CD4-positive, alpha-beta T cell treated with Interleukin-4 for 4 hours (primary cell): ENCODE measurements at places on chromosomes 1 and 21.
A peak's percentile ranks its signal among the peaks of the same experiment; 100 is the strongest.

GRCh38 chr1:43569175-43569574 is 38.5 kb downstream of the PTPRF start:
- no peak for DNase-seq

DNA sequence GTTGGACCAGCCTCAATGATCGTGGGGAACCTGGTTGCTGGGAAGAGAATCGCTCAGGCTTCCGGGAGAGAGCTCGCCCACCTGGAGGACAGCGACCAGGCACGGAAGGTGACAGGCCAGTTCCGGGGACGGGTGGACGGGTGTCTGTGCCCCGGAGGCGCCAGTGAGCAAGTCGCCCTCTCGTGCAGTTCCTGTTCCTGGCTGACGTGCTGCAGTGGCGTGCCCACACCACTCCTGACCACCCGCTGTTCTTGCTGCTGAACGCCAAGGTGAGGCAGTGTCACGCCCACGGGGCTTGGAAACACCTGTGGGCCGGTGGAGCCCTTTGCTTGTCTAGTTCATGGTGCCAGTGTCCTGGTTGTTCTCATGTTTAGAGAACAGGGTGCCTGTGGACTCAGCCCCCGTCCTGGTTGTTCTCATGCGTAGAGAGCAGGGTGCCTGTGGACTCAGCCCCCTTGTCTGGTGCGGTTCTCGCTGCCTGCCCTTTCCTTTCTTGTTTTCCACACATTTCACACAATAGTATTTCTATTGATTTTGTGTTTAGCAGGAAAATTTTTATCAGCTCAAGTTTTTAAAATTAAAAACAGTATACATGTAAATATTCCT is 53.1 kb downstream of the S100B start:
- peak; percentile 48 for DNase-seq

- no peak for DNase-seq
Observed at GRCh38 chr1:23178414-23178813, 9.8 kb upstream of the LUZP1 start.

GRCh38 chr1:201094832-201095231 is 17.4 kb downstream of the CACNA1S start:
- no peak for DNase-seq

- peak; percentile 90 for DNase-seq
Observed at GRCh38 chr1:10510520-10511493, 36.1 kb downstream of the PEX14 start.

- no peak for DNase-seq
Observed at GRCh38 chr1:233337505-233337904, 10.0 kb downstream of the MAP3K21 start.

DNA sequence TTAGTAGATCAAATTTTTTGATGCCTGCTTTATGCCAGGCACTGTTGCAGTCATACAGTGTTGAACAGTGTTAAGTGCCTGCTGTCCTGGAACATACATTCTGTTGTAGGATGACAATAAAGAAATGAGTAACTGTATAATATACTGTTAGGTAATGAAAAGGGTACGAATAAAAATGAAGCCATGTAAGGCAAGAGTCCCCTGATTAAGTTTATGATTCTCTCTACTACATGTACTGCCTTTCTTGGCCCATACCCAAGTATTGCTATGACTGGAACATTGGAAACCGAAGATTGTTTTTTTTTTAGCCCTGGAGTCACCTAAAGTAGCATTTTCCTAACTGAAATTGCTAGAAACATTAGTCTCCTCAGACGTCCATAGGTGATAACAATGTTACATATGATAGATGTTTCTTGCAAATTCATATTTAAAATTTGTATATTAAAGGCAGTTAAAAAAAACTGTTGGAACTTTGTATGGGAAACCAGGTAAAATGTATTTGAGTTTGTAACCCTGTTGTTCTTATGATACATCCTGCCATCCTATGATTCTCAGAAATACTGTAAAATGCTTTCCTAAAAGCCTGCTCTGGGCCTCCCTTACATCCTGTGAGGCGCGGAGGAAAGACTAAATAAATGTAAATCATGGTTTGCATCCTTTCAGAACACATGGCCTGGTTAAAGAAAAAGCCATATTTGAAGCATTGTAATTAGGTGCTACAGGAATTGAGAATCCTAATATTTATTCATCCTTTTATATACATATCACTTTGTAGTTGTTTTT is 5.8 kb downstream of the ATP5PB start:
- DNase-seq: no peak

DNA sequence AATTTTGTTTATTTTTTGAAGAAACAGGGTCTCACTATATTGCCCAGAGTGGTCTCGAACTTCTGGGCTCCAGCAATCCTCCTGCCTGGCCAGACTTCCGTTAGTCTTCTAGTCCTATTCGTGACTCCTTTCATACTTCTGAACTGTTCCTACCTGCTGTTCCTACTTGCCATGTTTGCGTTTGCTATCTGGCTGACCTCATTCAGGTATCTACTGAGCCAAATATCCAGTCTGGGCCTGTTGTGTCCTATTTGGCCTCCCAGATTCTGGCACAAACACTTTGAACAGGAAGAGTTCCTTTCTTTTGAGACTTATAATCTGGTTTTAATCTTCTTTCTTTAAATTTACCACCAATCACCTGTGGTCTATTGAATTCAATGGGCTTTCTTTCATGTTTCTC is 6.9 kb upstream of the NR1I3 start:
- no peak for DNase-seq

- no peak for DNase-seq
Observed at GRCh38 chr1:98638185-98638584, 23.3 kb upstream of the SNX7 start.

DNA sequence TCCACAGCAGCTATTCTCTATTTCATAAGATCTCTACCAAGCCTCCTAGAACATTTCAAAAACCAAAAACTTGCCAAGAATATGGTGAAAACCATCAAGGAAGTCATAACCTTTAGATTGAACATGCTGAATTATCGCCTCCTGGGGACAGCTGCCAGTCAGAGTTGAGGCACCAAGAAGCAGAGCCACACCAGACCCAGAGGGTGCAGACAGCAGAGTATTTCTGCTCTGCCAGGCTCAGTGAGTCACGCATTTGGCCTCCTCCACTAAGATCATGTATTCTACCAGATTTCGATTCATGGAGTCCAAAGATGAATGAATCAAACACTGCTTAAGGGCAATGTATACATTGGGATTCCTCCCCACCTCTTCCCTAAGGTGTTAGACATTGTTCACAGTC is 2.1 kb downstream of the F3 start:
- no peak for DNase-seq

- no peak for DNase-seq
Observed at GRCh38 chr1:23169727-23170335, 1.2 kb upstream of the LUZP1 start.

DNA sequence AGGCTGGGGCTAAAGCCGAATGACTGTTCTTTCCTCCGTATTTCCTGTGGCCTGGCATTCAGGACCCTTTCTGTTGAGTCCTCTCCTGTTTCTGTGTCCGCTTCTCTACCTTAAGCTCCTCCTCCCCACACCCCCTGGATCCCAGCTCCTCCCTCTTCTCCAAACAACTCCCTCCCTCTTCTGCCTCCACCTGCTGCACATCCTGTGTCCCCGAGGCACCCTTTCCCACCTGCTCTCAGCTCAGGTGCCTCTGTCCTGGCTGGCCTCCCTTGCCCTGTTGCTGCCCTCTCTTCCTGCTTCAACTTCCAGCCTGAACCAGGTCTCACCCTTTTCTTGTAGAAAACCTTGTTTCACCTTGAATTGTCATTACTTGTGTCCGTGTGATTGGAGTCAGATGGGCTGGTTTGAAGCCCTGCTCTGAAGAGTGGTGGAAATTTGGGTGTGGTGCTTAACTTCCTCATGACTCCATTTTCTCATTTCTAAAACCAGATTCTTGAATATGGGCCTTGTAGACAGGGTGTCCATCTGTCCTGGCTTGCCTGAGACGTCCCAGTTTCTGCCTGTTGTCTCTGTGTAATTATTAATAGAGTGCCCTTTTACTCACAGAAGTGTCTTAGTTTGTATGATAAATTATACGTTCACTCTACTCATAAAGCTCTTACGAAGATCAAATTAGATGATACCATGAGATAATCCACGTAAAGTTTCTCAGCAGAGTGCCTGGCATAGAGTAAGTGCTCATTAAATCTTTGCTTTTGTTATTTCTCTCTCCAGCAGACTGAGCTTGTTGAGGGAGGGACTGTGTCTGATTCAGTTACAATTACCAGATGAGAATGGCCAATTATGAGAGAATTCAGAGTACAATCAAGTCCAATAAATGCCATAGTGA is 58.9 kb upstream of the TRABD2B start:
- DNase-seq: no peak

DNA sequence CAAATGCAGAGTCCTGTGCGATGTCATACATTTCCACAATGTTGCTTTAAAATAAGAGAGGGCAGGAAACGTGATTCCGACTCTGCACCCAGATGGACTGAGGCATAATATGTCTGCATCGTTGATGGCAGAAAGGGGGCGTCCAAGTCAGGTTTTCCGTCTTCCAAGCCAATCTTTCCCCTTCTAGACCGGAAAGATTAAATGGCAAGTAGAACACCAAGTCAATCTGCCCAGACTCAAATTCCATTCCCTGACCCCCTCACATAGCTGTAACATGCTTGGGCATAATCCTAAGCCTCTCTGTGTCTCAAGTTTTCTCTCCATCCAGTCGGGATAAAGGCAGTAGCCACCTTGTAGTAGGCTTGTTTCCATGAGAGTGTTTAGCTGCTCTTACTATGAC is 14.4 kb downstream of the PCP4 start:
- DNase-seq: no peak

- DNase-seq: peak; percentile 94
Observed at GRCh38 chr1:207823880-207824566, 72.2 kb downstream of the CD46 start.

DNA sequence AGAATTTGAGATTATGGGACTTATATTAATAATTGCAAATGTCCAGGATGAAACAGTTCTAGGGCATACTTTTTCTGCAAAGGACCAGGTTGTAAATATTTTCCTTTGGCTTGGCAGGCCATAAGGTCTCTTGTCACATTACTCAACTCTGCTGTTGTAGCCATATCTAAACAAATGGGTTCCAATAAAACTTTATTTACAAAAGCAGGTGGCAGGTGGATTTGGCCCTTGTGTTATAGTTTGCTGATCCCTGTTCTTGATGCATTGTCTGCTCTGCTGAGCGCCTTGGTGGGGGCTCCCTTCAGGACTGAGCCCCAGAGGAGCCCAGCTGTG is 258.5 kb downstream of the FOXD2 start:
- no peak for DNase-seq

DNA sequence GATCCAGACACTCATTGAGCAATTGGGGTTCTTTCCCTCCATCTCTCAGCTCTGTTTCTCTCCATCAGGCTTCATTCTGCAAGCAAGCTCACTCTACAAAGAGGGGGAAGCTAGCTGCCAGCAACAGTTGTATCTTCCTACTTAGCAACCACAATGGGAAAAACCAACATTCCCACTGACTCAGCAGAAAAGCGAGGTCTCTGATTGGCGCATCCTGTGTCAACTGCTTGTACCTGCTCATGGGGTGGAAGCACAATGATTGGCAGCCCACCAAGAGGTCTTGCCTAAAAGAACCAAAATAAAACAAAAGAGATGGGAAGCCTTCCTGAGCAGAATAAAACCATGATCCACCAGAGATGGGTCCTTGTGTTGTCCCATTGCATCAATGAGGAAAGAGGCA is 4.0 kb upstream of the CDA start:
- DNase-seq: no peak

GRCh38 chr21:42234464-42235241 is 15.7 kb downstream of the ABCG1 start:
- DNase-seq: peak; percentile 81

DNA sequence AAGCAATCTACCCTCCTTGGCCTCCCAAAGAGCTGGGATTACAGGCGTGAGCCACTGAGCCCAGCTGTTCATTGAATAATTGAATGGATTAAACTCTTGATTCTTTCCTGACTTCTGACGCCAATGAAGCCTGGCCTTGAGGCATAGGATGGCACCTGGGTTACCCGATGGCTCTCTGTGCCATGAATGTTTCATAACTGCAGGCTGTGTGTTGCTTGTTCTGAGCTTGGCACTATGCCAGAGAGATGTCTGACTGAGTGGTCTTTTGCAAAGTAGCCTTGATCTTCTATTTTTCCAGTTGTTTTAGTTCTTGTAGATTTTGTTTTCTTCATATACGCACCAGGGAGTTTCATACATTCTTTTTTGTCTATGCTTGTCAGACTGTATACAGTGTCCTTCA is 38.5 kb upstream of the AK4 start:
- DNase-seq: no peak

DNA sequence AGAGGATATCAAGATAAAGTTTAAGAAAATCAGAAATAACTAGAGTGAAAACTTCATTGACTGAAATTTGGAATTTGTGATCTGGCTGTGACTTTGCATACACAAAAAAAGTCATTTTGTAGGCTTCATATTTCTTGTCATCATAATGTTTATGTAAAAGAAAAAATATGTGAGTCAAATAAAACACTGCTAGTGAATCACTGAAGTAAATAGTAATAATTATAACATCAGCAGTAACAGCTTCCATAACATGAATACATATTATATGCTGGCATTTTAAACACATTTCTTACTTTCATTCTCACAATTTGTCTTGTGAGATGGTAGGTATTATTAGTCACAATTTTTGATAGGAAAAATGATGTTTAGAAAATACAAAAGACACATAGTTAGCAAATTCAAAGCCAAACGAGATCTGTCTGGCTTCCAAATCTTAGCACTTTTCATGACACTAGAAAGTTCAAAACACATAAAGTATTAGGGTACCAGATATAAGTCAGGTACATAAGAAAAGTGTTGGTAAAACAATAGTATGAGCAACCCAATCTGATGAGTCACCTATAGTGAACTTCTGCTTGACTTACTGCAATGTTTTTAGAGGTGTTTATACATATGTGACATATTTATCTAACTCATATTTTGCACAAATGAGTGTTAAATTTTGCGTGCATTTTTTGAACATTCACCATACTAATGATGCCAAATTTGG is 241.0 kb upstream of the SNX7 start:
- no peak for DNase-seq

DNA sequence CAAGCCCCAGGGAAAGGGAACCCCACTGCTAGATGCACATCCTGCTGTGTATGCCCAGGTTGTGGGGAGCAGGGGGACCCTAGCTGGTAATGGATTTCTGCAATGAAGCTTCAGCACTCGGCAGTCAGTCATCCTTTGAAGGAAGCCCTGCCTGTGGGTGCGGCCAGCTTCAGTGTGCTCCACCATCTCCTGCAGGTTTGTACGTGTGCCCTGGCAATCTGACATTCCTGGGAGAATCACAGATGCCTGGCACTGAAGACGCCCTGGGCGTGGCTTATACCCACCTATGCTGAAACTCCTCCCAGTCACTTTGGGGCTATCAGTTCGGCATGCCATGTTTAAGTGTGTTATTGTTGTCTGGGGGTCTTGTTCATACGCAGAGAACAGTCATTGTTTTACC is 6.8 kb downstream of the SPRR5 start:
- no peak for DNase-seq

DNA sequence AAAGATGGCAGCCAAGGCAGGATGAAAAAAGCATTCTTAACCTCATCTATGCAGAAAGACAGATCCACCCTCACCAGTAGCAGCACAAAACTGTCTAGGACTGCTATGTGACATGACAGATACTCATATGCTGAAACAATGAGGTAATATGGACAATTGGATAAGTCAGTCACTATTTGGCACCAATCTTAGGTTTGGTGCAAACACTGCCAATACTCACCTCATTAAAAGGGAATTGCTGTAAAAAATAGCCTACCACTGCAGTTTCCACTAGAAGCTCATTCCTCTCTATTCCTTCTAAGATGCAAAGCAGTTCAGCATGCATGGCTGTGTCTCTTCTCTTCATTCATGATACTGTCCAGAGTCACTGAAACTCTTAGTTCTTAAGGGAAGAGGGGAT is 91.7 kb downstream of the TBX15 start:
- DNase-seq: no peak

- no peak for DNase-seq
Observed at GRCh38 chr1:78420688-78421087, 70.1 kb upstream of the PTGFR start.

GRCh38 chr21:46557919-46558392 is 46.9 kb downstream of the S100B start:
- no peak for DNase-seq
